Esophagus muscularis mucosa (tissue), 4 donors: ENCODE measurements at places on chromosomes 3 and 15. TPM values are rescaled to one million over a fixed set of nuclear protein-coding genes. Genes with fewer than 3 reads are reported as not detected.

- no peak for DNase-seq
- no peaks in the 10 kb centered on the region for H3K27me3 ChIP-seq
Measured at GRCh38 chr3:195893044-195893395, 15.3 kb downstream of the TNK2 start.

- no peak for DNase-seq
- H3K4me3 ChIP-seq: no peak overlapping the region
- no peaks in the 10 kb centered on the region for H3K36me3 ChIP-seq
- H3K27ac ChIP-seq: no peak overlapping the region
- H3K4me1 ChIP-seq: peaks cover 45% of the 10 kb centered on the region
Measured at GRCh38 chr3:168066882-168067281, 28.8 kb downstream of the GOLIM4 start.

DNA sequence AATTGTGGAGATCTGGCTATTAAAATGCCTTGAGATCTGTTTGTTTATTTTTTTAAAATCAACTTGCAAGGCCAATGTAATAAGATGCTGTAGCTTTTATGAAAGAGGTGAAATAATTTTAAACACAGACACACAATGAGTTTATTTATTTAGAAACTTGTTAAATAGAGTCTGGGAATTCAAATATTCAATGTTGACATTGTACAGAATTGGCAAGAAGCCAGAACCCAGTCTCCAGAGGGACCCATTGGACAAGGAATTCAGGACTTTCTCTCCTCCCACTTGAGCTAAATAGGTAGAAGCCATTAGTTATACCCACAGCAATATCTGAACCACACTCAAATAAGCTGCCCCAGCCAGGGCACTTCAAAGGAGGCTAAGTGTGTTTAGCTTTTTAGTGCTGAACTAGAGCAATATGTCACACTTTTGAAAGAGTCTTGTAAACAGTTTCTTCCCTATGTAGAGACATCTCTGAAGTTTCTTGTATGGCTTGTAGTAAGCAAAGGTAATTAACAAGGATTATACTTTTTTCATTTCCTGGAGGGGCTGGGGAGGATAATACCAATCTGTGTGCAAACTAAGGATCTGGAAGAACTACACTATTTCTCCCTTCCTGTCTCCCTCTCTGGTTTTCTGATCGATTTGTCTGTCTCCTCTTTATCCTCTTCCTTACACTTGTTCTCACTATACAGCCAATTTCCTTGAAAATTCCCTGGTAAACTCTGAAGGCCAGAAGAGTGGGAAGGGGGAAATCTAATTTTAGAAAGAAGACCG, 6.0 kb downstream of the MECOM start:
- H3K4me1 ChIP-seq: peaks cover 38% of the 10 kb centered on the region
- no peaks in the 10 kb centered on the region for H3K36me3 ChIP-seq
- H3K4me3 ChIP-seq: no peak overlapping the region
- H3K27ac ChIP-seq: no peak overlapping the region

- H3K27ac ChIP-seq: peak overlapping the region; percentile 79
- H3K36me3 ChIP-seq: no peaks in the 10 kb centered on the region
- H3K27me3 ChIP-seq: peaks cover 72% of the 10 kb centered on the region
Measured at GRCh38 chr3:169147238-169148008, 516.1 kb downstream of the MECOM start.

GRCh38 chr15:60720493-60721256, 241.7 kb upstream of the ICE2 start:
- no peaks in the 10 kb centered on the region for H3K36me3 ChIP-seq
- H3K4me1 ChIP-seq: no peaks in the 10 kb centered on the region
- H3K4me3 ChIP-seq: no peak overlapping the region

- no peak for DNase-seq
- H3K36me3 ChIP-seq: no peaks in the 10 kb centered on the region
- H3K4me3 ChIP-seq: no peak overlapping the region
Measured at GRCh38 chr15:36911322-36911944, 188.9 kb downstream of the MEIS2 start.

DNA sequence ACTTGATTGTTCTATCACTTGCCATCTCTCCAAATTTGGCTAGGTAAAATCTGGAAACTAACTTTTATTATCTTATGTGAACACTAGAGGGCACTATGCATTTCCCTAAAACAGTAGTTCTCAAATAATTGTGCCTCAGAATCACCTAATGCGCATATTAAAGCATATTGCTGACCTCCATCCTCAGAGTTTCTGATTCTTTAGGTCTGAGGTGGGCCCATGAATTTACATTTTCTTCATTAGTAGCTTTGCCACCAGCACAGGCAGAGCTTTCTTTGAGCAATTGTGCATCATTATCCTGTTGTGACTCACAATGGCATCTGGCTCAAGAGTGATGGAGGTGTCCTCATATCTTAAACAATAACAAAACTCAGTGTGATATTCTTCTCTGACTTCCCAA, 17.5 kb upstream of the BCHE start:
- peaks cover 11% of the 10 kb centered on the region for H3K4me1 ChIP-seq
- H3K27ac ChIP-seq: no peak overlapping the region
- no peak overlapping the region for H3K4me3 ChIP-seq
- H3K27me3 ChIP-seq: no peaks in the 10 kb centered on the region
- no peaks in the 10 kb centered on the region for H3K36me3 ChIP-seq

DNA sequence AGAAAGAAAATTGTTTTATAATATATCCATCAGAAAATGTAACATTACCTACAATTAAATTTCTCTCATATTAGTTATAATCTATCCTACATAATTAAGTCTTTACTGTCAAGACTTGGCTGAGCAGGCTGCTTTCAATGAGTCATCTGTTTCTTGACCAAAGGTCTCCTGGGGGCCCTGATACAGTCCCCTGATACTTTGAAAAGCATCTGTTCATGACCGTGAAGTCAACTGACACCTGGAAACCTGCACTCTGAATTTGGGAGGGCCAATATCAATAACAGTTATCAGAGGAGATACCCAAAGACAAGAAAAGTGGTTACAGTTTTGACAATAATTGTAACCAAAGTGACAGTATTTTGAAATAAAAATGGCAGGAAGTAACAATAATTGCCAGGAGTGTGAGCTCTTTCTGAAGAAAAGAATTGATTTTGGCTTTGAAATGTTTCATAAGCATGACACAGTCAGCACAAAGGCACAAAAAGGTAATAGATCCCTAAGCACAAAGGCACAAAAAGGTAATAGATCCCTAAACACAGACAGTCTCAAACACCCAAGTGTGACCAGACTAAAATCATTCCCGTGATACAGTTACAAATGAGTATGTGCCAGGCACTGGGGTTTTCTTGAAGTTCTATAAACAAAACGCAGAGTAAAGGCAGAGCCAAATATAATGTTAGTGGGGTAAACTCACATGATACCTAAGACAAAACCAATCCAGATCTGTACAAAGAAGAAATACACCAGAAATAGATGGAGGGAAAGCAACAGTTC, 260.7 kb downstream of the PLOD2 start:
- peaks cover 6% of the 10 kb centered on the region for H3K4me1 ChIP-seq
- DNase-seq: no peak
- H3K4me3 ChIP-seq: no peak overlapping the region
- no peaks in the 10 kb centered on the region for H3K27me3 ChIP-seq
- H3K36me3 ChIP-seq: no peaks in the 10 kb centered on the region
- H3K27ac ChIP-seq: no peak overlapping the region

TRH gene
- total RNA-seq: not detected

CLDN18 gene
- total RNA-seq: 0.39 TPM
